Activated T-cell treated with anti-CD3 and anti-CD28 coated beads for 4 hours (primary cell): ENCODE measurements at places on chromosomes 12 and 14.

- DNase-seq, result no peak
Observed at GRCh38 chr14:29637411-29637810, 290.2 kb downstream of the PRKD1 start.

GRCh38 chr14:86999036-86999435 lies 993.9 kb downstream of the GALC start:
- no peak for DNase-seq

DNA sequence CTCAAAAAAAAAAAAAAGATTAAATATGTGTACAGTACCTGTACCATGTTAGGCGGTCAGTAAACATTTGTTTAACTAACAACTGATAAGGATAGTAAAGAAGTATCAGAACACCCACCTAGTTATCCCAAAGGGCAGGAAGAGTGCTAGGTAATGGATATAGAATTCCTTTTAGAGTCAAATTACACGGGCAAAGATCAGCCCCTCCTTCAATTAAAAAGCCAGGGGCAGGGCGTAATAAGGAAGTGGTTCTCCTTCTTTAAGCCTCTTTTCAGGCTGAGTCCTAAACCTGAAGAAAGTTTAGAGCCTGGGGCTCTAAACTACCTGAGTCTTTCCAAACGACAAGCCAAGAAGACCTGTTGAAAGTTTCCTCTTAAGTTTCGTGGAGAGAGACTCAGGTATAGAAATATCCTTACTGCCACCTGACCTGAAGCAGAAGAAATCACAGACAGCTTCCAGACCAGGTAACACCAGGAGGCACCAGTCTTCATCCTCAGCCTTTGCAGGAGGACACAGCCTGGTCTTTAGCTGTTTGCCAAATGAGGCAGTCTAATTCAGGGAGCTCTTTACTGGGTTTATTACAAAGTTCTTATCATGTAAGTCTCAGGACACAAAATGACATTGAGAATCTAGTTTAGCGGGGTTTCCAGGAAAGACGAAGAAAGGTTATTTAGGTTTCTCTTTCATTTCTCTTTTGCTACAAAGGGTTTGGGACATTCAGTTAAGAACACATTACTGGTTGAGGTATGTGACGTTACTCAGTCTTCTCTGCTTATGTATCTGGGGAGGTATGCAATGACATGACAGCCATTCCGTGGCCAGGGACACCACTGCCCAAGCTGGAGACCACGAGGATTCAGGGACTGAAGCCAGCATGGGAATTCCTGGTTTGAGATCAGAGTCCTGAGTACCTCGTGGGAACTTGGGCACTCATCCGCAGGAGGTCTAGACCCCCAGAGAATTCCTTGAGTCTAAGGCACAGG lies at the start of gene BCL2L14:
Gene BCL2L14 (plus strand): TSS at position 266 of the 983 bp plus-strand sequence. CDS start 8,367 bp downstream, outside the sequence.
- no peak for DNase-seq

- DNase-seq, result no peak
Observed at GRCh38 chr12:22477166-22477893, 67.0 kb downstream of the C2CD5 start.

GRCh38 chr14:60665177-60665550 lies 15.9 kb upstream of the SIX1 start:
- DNase-seq, result no peak

- no peak for DNase-seq
Observed at GRCh38 chr12:8662593-8662992, at the start of gene MFAP5. Gene MFAP5, minus strand, starts transcription at chr12:8662826. Its CDS starts 722 bp downstream, at chr12:8662104.

GRCh38 chr12:43578782-43579181 lies 26.8 kb upstream of the ADAMTS20 start:
- DNase-seq, result no peak

DNA sequence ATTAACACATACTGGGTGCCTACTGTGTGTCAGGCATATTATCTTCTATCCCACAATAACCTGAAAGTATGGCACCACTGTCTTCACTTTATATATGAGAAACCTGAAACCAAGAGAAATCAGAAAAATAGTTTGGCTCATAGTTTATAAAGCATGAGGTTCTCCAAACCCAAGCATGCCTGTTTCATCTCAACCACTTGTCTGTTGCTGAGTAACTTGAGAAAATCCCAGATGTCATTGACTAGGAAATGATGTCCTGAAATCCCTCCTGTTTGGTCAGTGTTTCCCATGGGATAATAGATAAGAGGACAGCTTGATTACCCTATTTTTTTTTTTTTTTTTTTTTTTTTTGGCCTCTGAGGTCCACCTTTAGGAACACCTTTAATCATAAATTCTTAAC lies 2.6 kb upstream of the IFNG-AS1 start:
- no peak for DNase-seq

- DNase-seq, result no peak
Observed at GRCh38 chr12:42846782-42847181, 257.2 kb upstream of the PRICKLE1 start.

GRCh38 chr14:104856869-104857860 lies 7.9 kb upstream of the CEP170B start:
- no peak for DNase-seq

GRCh38 chr14:79573486-79573885 lies 637.8 kb downstream of the DIO2 start:
- DNase-seq, result no peak

DNA sequence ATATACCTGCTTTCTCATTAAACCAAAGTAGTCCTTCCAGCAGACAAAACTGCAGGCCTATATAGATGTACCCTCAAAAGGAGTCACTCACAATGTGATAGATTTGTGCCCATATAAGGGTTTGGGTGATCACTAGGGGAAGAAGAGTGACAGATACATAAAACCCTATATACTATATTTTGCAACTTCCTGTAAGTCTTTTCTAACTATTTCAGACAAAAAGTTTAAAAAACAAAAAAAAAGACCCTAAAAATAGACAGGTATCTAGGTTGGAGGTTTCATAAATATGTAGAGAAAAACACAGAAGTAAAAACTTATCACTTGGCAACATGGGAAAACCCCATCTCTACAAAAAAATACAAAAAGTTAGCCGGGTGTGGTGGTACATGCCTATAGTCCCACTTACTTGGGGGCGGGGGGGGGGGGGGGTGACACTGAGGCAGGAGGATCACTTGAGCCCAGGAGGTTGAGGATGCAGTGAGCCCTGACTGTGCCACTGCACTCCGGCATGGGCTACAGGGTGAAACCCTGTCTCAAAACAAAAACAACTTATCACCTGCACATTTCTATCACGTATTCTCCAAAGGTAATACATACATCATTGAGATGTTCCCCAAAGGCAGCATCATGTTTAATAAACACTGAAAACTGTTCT lies 2.9 kb downstream of the VCPKMT start:
- no peak for DNase-seq

DNA sequence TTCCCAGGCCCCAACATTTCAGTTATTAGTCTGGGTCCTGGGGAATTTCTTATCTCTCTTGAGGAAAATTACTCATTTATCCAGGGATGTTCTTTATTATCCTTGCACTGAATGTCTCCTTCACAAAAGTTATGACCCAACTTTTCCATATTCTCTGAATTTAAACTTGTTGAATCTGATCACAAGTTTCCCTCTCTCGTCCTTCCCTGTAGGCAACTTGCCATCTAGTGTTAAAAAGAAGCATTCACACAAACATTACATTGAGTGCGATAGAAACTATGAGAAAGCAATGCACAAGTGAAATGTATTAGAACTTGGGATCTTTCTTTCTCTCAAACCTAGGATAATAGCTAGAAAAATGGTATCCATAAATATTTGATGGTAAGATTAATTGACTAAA lies 608.4 kb downstream of the FSCB start:
- DNase-seq, result no peak

DNA sequence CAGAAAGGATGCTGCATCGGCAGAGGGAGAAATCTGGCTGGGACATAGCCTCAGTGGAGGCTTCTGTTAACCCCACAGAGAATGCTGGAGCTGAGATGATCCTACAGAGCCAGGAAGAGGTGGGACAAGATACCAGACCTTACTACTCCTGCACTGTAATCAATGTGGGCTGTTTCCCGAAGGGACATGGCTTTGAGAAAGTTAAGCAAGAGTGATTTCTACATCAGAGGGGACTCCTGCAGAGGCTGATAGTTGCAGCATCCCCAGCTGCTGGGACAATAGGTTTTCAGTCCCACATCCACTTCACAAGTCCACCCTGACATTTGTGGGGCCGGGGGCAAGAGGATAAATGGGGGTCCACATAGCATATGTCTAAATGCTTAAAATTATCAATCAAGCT lies 22.5 kb upstream of the CMKLR1 start:
- no peak for DNase-seq

DNA sequence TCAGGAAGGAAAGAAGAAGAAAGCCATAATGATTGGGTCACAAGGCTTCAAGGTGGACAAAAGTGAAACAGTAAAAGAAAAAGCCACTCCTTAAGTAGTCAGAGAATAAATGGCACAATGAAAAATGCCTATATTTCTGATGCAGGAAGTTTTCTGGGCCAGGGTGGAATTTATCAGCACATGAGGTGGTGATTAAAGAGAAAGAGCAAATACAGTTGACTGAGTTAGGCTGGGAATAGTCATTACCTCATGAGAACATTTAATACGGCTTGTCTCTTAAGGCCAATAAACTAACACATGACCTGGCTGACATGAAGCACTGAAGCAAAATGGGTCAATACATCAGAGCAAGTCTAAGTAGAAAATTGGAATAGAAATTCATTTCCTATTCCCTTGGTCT lies 499.7 kb downstream of the TMTC2 start:
- no peak for DNase-seq

- no peak for DNase-seq
Observed at GRCh38 chr14:69665631-69666030, 54.2 kb downstream of the SUSD6 start.

GRCh38 chr12:83092129-83092528 lies 405.4 kb downstream of the TMTC2 start:
- DNase-seq, result no peak

- DNase-seq, result no peak
Observed at GRCh38 chr14:23538785-23539184, 12.8 kb downstream of the ZFHX2 start.

DNA sequence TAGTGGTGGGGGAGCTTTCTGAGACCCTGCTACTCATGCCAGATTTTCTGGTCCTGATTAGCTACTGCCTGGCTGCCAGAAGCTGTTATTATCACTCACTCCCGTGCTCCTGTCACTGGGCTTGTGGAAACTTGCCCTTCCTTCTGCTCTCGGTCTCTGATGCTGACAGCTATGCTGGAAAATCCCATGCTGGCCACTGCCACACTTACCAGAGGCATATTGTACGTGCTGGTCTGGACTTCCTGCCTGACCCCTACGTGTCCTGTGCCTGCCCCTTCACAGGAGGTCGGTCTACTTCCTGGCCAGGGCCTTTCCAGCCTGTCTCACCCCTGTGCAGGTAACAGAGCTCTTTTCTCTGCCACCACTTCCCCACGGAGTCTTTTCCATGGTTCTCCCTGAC lies 149.4 kb upstream of the PLEKHG7 start:
- no peak for DNase-seq

DNA sequence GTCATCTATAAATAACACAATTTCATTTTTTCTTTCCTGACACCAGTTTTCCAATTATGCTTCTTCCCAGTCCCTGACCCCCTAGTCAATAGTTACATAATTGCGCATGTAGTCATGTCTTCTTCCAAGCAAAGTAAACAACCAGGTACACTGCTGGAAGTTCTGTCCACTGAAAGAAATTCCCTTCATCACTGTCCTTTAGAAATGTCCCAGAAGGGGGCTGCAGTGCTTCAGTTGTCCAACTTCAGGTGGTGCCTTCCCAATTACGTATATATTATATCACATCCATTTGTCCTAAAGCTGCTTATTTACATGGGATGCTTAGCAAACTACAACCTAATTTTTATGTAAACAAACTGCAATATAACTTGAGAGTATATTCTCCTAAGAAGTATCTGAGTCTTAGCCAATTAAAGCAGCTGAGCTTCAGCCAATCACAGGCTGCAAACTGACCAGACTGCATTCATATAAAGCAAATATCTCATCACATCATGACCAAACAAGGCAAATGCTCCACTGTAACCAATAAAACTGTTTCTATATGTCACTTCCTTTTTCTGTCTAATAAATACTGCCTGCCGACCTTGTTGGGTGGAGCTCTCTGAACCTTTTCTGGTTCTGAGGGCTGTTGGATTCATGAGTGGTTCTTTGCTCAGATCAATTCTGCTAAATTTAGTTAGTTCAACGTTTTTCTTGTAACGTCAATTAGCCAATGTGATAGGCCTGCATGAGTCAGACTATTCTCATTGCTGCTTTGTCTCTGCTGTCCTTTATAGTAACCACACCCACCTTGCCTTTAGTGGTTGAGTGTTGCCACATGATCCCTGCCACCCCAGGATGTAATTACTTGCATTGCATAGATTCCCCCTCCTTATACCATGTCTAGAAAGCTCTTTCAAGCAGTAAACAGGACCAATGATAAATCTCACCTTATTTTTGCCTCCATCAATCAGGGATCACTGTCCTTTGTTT lies 239.3 kb downstream of the ALG10B start:
- DNase-seq, result no peak

DNA sequence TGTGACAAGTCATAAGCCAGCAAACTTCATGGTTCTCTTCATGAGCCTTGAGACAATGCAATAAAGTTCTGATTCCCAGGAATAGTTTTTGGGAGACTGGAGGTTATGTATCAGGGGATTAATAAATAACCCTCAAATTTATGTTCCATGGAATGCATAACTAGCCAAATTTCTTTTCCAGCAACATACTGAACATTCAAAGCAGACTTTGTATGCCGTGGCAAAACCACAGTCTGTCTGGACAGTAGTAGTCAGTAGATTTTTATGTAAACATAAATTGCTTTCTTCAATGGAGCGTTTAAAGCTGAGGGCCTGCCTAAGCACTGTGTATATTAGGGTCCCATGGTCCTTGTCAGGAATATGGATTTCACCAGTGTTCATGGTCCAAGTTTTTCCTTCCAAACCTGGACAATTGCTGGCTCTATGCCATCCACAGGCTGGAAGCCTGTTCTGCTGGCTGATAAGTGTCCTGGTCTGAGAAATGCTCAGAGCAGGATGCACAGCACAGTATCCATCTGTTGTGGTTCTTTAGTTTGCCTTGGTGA lies 144.9 kb downstream of the SRGAP1 start:
- no peak for DNase-seq

DNA sequence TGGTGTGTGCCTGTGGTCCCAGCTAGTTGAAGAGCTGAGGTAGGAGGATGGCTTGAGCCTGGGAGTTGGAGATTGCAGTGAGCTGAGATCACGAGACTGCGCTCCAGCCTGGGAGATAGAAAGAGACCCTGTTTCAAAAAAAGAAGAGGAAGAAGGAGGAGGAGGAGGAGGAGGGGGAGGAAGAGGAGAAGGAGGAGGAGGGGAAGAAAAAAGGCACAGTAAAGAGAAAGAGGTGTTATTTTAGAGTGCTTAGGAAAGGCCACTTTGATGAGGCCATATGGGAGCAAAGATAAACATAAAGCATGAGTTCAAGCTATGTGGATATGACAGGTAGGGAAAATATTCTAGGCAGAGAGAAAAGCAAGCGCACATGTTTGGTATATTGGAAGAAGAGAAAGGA lies 154.1 kb upstream of the BTG1 start:
- DNase-seq, result no peak

- no peak for DNase-seq
Observed at GRCh38 chr12:51884676-51885229, 3.1 kb upstream of the ANKRD33 start.

DNA sequence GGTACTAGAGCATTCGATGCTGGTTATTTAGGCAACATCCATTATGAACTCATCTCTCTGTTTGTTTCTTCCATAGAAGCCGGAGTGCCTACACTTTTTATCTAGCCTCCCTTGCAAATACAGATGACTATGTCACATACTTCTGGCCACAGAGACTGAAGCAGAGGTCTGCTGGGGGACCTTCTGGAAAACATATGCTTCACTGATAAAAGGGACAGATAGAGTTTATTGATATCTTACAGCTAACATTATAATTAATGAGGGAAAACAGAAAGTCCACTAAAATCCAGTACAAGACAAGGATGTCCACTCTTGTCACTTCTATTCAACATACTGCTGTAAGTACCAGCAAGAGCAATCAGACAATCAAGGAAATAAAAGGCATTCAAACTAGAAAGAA lies 104.3 kb upstream of the FAR2 start:
- DNase-seq, result no peak
